ENCODE measurements at places on chromosomes 3 and 15.

- no peak for DNase-seq
Measured at GRCh38 chr3:87489892-87490291, 213.5 kb upstream of the POU1F1 start.

DNA sequence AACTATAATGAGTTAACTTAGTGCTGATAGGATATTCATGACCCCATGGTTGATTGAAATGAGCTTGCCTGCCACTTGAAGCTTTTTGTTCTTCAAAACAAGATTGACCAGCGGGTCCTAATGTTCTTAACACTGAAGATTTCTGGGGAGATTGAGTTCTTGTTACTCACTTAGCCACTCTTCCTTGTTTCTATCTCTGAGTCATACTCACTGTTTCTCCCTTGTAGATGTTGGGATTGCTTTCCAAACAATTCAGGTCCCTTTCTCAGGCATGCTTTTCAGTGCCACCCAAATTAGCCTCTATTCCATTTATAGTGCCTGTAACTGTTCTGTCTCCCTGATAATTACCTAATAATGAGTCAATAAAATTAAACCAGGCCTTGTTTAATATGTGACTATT is 517.0 kb downstream of the SQOR start:
- DNase-seq, result no peak

GRCh38 chr3:17091910-17092582 is 207.3 kb downstream of the PLCL2 start:
- DNase-seq, result no peak

DNA sequence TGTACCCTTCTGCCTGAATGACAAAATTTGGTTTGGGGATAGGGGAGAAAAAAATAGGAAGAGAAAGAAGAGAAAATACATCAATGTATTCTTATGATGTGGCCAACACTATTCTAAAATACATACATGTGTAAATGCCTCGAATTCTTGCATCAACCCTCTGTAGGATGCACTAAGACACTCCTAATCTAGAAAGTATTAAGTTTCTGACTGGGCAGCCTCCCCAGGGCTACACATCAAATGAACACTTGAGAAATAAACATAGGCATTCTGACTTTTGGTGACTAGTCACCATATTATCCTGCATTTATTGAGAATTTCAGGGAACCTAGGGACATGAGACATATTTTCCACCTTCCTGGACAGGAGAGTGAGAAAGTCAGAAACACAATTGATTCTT is 109.2 kb downstream of the CPNE4 start:
- no peak for DNase-seq

DNA sequence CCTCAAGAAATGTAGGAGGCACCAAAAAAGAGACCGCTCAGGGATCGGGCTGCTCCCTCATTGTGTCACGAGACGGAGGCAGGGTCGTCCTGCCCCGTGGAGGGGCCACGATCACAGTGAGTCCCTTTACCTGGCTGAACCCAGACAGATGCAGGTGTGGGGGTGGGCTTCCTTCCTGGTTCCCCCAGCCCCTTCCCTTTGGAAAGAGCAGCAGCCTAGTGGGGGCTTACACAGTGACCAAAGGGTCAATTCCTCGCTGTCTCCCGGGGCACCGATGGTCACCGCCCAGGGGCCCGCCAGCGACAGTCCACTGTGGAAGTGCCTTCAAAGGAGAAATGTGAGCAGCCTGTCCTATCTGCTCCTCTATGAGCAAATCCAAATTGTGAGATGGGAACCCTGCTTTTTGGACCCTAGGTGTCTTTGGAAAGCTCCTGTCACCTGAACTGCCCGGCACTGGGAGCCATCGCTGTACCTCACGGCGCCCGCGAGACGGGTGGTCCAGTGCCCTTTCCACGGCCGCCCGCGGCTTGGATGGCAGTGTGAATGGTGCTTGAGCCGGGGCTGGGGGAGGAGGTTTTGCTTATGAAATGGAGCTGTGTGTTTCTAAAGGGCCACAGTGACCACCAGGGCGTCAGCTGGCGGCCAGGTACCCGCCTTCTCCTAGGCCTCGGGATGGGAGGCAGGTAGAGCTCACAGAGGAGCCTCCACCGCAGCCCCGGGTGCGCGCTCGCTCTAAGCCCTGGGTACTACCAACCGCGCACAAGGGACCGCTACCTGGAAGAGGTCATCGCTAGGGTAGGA is 155.7 kb downstream of the KLF13 start:
- no peak for DNase-seq

DNA sequence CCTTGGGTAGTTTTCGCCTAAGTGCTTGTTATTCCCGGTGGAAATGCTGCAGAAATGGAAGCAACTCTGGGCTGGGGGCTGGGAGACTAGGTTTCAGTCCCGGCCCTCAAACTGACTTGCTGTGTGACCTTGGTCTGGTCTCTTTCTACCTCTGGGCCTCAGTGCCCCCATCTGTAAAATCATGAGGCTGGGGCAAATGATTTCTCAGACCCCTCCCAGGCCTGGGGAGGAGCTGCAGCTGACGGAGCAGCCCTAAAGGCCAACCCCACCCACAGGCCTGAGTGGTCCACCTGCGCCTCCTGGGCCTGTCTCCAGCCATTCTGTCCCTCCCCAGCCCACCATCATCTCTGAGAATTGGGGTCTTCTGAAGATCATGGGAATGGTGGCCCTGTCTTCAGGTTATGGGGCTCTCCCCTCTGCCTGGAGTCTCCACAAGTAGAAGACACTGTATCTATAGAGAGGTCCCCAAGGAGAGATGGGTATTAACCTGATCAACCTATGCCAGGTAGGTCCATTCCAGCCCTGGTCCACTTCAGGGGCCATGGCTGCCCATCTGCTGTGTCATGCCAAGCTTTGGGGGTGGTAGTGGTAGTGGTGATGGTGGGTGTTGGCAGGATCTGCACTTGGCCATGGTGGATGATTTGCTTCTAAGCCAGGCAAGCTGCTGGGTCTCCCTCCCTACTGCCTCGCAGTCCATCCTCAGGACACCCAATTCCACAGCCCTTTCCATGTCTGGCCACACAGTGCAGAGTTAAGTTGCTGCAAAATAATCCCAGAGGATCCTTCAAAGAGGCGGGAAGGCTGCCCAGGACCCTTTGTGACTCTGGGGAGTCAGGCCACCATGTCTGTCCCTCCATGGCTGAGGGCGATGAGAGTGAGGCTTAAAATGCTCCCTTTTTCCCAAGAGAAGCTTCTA is 46.0 kb downstream of the ITGA11 start:
- DNase-seq, result no peak

DNA sequence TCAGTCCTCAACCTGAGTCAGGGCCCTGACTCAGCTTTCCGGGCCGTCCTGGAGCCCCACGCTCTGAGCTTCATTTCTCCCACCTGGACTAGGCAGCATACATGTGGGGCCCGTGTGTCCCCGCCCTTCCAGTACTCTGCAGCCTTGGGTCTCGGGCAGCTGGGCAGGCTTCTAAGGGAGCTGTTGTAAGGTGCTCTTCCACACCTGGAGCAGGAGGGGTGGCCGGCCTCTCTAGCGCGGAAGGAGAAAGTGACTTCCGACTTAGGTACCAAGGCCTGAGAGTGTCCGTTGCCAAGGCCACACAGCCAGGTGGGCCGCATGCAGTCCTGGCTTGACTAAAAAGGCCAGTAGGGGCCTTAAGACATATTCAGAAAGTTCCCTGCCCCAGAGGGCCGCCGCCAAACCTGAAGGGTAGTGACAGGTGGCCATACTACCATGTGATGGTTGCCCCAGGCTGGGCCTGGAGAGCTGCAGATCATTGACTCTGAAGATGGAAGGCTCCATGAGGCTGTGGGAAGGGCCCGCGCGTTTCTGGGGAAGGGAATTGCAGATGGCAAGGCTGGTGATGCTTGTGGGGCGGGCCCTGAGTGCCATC is 9.4 kb upstream of the SEMA3B start:
- no peak for DNase-seq

DNA sequence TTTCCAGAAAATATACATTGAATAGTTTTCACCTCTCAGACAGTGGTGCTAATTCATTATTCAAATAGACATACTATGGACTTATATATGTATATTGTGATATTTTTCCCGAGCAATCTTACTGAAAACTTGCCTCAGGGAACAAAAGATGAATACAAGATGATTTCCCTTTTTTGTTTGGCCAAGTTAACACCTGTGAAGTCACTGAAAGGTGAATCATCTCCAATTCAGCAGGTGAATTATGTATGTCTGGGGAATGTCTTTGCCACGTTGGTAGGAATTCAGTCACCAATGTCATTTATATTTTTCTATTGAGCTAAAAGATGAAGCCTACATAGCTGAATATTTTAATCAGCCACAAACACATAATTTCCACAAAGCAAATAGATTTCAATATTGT is 88.2 kb downstream of the GPR156 start:
- no peak for DNase-seq

DNA sequence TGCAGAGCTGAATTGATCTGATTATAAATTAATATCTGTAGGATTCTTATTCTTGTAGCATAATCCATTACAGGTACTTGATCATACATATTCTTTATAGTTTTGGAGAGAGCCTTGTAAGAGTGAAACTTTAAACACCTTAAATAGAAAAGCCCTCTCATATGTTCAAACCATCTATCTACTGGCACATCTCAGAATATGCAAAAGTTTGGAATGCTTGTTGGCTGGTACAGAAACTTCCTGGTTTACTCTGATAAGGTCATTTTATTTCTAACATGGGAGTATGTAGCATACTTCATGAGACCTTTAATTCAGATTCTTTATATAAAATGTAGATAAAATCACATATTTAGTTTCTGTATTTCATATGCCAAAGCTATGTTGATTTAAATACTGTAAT is 21.9 kb upstream of the SELENOT start:
- DNase-seq, result no peak

GRCh38 chr3:71542521-71543370 is 40.8 kb downstream of the FOXP1 start:
- no peak for DNase-seq

GRCh38 chr3:68771681-68772080 is 160.7 kb downstream of the TAFA4 start:
- no peak for DNase-seq

- no peak for DNase-seq
Measured at GRCh38 chr3:123949641-123950040, 11.4 kb downstream of the CCDC14 start.

DNA sequence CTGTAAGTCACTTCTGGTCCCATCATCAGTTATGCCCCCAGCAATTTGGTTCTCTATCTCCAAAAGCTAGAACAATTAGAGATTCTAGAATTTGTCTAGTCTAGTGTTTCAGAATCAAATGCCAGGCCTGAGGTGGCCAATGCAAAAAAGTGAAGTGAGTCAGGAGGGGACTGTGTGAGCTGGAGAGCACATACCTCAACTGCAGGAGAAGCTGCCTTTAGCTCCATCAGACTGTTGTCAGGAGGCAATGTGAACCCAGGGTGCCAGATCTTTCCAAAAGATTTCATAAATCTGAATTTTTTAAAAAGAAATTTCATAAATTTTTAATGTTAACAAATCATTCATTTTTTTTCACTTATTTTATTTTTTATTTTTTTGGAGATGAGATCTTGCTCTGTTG is 80.7 kb upstream of the EOMES start:
- DNase-seq, result no peak

All from activated CD4-positive, alpha-beta T cell treated with anti-CD3 and anti-CD28 coated beads, Interleukin-2, amount 50 U/mL, for 24 hours (primary cell).